T-helper 17 cell (primary cell): ENCODE measurements at places on chromosomes 4 and X.

GRCh38 chrX:45083314-45083713 is 117.4 kb downstream of the DIPK2B start:
- H3K4me1 ChIP-seq = no peaks in the 10 kb centered on the region
- no peak overlapping the region for H3K27ac ChIP-seq
- DNase-seq = no peak
- no peaks in the 10 kb centered on the region for H3K27me3 ChIP-seq

- H3K4me3 ChIP-seq = no peak overlapping the region
- DNase-seq = no peak
- no peaks in the 10 kb centered on the region for H3K4me1 ChIP-seq
- H3K27me3 ChIP-seq = no peaks in the 10 kb centered on the region
- no peak overlapping the region for H3K27ac ChIP-seq
- no peaks in the 10 kb centered on the region for H3K36me3 ChIP-seq
Measured at GRCh38 chrX:6660567-6661264, 125.8 kb upstream of the VCX3A start.

DNA sequence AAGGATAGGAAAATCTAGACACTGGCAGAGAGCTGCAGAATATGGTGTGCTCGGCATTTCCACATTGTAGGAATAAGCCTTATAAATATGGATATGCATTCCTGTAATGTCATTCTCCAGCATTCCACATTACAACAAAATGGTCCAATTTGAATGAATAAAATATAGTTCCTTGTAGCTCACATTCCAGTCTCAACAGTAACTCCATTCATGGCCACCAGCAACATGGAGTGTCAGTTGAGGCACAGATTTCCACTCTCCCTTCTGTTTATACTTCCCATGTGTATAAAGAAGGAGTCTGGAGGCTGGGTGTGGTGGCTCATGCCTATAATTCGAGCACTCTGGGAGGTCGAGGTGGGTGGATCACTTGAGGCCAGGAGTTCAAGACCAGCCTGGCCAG is 84.5 kb downstream of the AASDH start:
- no peak for DNase-seq
- peaks cover 12% of the 10 kb centered on the region for H3K4me1 ChIP-seq
- no peak overlapping the region for H3K4me3 ChIP-seq
- peaks cover 27% of the 10 kb centered on the region for H3K27me3 ChIP-seq
- H3K27ac ChIP-seq = no peak overlapping the region
- peaks cover 4% of the 10 kb centered on the region for H3K36me3 ChIP-seq

DNA sequence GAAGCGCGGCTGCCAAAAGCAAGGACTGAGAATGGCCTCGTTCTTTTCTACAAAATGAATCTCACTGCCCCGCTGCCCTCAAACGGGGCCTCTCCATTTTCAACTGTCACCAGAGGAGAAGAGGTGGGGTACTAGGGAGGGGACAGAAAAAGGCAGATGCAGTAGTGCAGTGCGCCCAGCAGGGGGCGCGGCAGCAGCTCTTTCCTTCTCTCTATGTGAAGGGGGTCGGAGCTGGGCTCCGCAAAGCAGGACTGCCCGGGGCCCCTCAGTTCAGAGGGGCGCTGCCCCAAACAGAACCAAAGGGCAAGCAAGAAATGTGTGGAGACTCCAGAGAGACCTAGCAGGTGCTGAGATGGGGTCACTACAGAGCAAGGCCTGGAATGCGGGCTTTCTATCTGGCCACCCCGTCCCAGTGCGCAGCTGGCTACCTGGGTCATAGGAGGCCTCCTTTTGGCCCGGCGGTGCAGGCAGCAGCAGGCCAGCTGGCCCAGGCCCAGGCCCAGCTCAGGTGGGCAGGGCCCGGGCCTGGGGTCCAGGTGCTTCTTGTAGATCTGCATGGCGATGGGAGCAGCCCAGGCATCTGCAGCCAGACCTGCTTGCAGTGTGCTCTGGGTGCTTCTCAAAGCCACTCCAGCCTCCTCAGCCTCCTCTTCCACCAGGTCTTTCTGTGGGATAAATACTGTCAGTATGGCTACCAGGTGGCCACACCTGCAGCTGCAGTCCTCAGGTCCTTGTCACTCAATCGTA is 5.9 kb downstream of the IRAK1 start:
- H3K4me3 ChIP-seq = no peak overlapping the region
- no peak overlapping the region for H3K27ac ChIP-seq
- H3K27me3 ChIP-seq = no peaks in the 10 kb centered on the region

DNA sequence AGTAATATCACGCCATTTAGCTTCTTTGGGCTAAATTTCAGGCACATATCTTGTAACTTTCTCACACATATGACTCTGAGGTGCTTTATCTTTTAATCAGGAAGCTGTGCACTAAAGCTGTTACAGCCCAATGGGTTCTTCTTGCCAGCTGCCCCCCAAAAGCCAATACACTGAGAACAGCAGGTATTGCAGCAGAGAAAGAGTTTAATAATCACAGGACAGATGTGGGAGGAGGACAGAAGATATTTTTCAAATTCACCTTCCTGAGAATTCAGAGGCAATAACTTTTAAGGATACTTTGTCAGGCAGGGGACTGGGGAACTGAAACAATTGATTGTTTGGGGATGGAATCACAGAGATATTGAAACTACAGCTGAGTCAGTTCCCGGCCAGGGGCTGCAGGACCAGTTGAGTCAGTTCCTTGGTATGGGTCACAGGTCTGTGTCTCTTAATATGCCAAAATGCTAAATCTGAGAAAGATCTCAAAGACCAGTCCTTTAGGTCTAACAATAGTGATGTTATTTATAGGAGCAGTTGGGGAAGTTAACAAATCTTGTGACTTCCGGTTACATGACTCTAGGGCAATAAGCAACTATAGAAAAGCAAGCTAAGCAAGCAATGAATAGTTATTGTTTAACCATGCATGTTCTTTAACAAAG is 28.1 kb downstream of the DDIT4L start:
- no peak for DNase-seq

GRCh38 chrX:12955882-12956703 is 18.8 kb upstream of the TMSB4X start:
- DNase-seq = peak; percentile 26
- H3K36me3 ChIP-seq = no peaks in the 10 kb centered on the region

DNA sequence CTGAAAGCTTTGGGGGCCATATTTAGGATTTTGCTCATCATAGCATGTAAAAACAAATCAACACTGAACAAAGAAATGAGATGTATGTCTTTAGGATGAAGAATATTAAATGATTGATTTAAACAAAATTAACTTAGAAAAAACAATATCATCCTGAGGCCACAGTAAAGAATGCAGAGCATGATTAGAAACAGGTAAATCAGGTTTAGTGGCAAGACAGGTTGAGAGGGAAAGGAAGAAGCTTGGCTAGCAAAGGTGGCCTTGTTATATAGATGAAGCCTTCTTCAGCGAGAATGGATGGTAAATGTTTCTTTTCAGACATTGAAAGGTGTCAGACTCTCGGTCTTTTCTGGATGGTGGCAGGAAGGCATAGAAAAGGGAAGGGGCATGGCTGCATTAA is 11.9 kb upstream of the MAGEB16 start:
- H3K4me3 ChIP-seq = no peak overlapping the region
- no peaks in the 10 kb centered on the region for H3K36me3 ChIP-seq
- no peak for DNase-seq
- H3K4me1 ChIP-seq = no peaks in the 10 kb centered on the region

GRCh38 chrX:133869270-133869669 is 116.1 kb downstream of the GPC3 start:
- no peaks in the 10 kb centered on the region for H3K4me1 ChIP-seq
- no peak for DNase-seq
- H3K27me3 ChIP-seq = no peaks in the 10 kb centered on the region
- no peak overlapping the region for H3K27ac ChIP-seq
- H3K4me3 ChIP-seq = no peak overlapping the region

DNA sequence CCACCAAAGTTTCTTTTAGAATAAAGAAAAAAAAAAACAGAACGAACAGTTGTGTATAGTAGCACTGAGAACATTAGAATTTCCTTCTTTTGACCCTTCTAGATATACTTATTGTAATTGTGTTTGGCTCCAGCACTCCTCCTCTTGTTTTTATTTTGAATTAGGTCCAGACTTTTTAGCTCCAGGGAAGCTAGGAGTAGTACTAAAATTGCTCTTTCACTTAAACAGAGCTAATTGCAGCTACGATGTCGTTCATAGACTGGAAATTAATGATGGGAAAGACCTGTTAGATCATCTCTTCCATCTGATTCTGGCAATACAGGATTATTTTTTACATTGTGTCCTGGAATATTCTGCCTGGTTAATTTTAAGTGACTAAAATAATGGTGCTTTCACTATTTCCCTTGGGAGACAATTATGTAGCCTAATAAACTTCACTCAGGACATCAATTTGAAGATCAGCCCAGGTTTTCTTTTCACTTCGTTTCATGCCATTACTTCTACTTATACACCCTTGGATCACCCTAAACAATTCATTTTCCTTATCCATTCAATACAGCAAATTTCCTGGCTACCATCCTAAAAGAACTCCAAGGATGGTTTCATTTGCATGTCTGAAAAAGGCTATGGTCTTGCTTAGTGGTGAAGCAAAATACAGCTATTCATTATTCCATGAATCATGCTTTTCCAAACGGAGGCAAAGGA is 480.8 kb upstream of the TECRL start:
- no peaks in the 10 kb centered on the region for H3K27me3 ChIP-seq
- no peaks in the 10 kb centered on the region for H3K4me1 ChIP-seq
- no peaks in the 10 kb centered on the region for H3K36me3 ChIP-seq
- no peak overlapping the region for H3K27ac ChIP-seq
- no peak for DNase-seq
- H3K4me3 ChIP-seq = no peak overlapping the region
